CD4-positive, alpha-beta T cell treated with Interferon alpha-2 for 1 hour (primary cell): ENCODE measurements at places on chromosomes 11 and 22.

GRCh38 chr22:38953577-38954413 lies 3.6 kb upstream of the APOBEC3A start:
- peak; percentile 86 for DNase-seq

DNA sequence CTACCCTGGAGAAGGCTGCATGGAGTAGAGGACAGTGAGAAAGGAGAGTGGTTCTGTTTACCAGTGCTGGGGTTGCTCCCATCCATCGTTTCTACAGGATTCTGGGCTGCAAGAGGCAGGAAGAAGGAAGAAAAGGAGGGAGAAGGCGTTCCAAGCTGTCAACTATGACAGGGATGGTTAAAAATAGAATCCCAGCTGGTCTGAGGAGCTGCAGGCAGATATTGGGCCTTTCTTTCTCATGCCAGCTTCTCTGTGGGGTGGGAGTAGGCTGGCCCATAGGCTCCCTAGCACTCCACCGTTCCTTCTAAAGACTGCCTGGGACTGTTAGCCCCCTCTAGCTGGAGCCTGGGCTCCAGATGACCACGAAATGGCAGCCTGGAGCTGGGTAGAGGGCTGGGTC lies 13.6 kb downstream of the CCKBR start:
- no peak for DNase-seq

DNA sequence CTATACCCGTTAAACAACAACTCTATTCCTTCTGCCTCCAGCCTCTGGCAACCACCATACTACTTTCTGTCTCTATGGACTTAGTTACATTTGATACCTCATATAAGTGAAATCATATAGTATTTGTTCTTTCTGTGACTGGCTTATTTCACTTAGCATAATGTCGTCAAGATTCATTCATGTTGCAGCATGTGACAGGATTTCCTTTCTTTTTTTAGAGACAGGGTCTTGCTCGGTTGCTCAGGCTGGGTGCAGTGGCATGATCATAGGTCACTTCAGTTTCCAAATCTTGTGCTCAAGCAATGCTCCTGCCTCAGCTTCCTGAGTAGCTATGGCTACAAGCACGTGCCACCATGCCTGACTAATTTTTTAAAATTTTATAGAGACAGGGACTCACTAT lies 29.4 kb upstream of the SORL1 start:
- peak; percentile 37 for DNase-seq

DNA sequence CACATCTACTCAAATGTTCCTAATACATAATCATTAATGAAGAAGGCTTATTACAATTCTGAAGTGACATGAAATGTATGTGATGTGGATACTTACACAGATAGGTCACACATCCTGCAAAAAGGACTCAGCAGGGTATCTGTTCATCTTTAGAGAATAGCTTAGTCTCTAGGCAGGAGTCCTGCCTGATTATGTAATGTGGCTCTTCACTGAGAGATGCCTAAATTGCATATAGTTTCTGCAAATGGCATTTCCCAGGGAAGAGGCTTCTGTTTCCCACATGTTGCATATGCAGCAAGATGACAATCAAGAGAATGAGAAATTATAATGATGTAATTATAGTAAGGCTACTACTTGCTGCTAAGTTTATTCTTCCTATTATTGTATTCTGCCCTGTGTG lies 58.8 kb upstream of the SLC36A4 start:
- no peak for DNase-seq

- no peak for DNase-seq
These were observed 6.2 kb downstream of the HPS4 start for GRCh38 chr22:26477341-26477731.

DNA sequence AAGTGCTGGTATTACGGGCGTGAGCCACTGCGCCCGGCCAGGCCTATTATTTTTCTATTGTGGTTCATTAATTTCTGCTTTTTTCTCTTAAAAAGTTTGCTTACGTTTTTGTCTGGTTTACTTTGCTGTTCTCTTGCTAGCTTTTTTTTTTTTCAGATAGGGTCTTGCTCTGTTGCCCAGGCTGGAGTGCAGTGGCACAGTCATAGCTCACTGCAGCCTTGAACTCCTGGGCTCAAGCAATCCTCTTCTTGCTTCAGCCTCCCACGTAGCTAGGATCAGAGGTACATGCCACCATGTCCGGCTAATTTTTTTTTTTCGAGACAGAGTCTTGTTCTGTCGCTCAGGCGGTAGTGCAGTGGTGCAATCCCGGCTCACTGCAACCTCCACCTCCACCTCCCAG lies 18.7 kb downstream of the F2 start:
- no peak for DNase-seq

DNA sequence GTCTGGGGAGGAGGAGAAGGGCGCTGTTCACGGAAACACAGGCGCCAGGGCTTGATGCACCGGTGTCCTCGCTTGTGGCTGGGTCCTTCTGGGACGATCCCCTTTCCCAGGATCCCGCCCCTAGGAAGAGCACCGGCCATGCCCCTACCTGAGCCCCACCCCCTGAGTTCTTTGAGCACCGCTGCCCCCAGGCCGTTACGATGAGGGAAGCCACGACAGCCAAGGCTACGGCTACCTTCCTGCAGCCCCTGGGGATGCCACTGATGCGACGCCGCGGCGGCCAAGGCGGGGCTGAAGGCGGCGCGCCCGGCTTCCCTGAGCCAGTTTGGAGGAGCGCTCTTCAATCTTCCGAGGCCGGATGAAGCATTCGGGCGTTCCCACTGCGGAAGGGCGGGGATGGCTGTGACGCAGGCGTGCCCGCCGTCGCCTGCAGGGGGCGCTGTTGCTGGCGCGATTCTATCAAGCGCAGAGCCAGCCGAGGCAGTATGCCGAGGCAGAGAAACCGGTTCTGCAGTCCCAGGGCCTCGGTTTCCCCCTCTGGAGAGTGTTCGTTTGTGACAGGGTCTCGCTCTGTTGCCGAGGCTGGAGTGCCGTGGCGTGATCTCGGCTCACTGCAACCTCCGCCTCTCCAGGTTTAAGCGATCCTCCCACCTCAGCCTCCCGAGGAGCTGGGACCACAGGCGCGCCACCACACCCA lies 9.7 kb upstream of the NEFH start:
- DNase-seq = peak; percentile 47

DNA sequence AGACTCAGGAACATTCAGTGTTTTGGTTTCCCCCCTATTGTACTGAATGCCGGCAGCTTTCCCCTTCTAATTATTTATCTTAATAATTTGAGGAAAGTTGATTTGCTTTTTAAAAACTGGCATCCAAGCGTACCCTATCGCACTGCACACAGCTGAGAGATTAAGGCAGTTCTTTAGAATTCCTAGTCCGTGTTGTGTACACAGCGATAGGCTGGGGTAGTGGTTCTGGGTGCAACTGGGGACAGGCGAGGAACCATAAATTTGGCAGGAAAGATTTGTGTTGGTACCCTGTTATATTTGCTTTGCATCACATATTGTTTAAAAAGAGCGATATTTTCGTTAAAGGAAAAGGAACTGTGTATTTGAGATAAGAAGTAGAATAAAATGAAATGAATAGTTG lies 39.2 kb downstream of the PTPRJ start:
- DNase-seq = no peak

DNA sequence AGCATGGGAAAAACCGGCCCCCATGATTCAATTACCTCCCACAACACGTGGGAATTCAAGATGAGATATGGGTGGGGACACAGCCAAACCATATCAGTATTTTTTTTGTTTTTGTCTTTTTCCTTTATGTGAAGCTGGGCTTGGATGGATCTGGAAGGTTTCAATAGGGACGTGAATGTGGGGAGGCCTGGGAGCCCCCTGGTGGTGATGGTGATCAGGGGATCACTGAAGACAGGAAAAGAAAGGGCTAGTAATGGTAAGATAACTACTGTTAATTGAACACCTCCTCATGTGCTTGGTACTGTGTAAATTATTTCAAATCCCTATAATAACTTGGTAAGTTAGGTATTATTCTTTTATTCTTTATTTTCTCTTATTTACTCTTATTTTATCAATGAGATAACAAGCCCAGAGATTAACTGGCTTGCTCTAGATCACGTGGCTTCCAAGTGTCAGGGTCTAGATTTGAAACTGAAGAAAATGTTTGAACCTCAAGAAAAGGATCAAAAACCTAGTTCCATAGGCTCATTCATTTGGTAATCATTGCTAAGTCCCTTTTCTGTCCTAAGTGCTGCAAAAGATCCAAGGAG lies 364.2 kb downstream of the TENM4 start:
- peak; percentile 21 for DNase-seq

DNA sequence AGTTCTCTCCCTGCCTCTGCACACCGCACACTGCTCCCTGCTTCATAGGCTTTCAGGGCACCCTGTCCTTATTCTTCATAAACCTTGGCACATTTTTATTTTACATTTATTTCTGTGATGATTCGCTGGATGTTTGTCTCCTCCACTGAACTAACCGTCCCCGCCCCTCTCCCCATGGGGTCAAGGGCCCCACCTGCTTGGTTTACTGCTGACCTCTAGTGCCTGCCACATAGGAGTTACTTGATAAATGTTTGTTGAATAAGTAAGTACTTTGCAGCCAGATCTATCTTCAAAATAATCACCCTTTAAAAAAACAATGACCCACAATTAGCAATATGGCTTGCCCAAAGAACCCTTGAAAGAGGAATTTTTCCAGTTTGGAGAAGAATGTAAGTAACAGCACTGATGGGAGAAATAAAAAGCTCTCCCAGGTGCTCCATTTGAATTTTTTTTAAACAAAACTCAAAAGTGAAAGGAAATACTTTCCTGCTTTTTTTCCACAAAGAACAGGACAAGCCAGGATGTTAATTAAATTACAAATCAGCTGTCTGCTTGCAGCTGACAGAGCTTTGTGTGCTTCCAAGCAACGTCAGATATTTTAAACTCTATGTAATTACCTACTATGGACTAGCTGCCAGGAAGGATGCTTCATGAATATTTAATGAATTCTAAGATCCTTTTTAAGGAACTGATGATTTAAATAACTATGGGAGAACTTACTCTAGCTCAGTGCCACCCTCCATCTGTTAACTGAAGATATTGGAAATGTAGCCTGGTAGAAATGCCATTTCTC lies 1083.6 kb downstream of the DLG2 start:
- DNase-seq = no peak

DNA sequence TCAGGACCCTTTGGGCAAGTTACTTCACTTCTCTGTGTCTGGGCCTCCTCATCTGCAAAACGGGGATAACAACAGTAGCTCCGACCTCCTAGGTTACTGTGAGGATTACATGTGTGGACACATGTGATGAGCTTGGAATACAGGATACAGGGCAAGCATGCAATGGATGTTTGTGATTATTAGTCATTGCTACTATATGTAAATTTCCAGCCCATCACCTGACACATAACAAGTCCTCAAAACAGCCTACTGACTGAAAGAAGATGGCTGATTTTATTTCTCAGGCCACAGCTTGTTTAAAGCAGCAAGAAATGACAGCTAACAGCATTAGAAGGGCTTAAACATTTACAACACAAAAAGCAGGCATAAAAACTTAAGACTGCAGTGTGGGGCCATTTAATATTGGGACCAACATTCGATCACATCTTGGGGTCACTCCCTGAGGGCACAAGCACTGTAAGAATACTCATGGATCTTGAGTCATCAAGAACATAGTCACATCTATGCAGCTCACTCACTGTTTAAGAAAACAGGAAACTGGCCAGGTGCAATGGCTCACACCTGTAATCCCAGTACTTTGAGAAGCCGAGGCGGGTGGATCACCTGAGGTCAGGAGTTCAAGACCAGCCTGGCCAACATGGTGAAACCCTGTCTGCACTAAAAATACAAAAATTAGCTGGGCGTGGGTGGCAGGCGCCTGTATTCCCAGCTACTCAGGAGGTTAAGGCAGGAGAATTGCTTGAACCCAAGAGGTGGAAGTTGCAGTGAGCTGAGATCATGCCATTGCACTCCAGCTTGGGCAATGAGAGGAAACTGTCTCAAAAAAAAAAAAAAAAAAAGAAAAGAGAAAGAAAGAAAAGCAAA lies 49.5 kb downstream of the ABTB2 start:
- DNase-seq = no peak

DNA sequence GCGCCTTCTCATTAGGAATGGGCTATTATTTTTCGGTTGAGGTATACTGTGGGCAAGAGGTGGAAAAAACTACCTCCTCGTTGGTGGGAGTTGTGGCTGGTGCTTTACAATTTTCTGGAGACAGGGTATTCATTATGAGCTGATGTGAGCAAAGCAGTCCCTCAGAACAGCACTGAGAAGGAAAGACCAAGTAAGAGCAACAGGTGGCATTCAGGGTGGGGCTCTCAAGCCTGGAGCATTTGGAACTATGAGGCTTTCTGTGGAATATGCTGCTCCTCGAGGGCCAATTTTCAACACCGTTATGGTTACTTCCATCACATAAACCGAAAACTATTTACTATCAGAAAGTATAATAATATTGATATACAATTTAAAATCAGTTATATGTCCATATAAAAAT lies 3.7 kb downstream of the SNX19 start:
- DNase-seq = no peak

- DNase-seq = peak; percentile 60
These were observed at the start of gene KLHDC7B for GRCh38 chr22:50545522-50546325. KLHDC7B (plus strand) TSS chr22:50545899; CDS start chr22:50546244, 345 bp downstream.

DNA sequence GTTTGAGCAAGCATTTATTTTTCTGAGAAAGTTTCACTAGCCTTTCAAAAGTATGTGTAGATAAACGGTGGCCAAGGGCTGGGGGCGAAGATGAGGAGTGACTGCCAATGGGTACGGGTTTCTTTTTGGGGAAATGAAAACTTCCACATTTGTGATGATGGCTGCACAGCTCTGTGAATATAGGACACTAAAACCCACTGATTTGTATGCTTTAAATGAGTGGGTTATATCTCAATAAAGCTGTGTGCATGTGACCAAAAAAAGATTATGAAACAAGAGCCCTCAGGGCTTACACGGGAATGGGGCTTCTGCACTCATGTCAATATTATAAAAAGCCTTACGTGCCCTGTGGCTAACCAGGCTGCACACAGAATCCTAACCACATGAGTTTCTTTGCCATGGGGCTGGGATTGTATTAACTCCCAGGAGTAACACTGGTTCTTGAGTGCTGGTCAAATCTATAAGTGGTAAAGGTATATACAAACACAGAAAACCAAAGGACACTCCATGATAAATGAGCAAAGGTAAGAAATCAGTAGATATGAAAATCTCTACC lies 31.3 kb downstream of the ABCC8 start:
- no peak for DNase-seq

- no peak for DNase-seq
These were observed 371.2 kb downstream of the ETS1 start for GRCh38 chr11:128216198-128216597.

DNA sequence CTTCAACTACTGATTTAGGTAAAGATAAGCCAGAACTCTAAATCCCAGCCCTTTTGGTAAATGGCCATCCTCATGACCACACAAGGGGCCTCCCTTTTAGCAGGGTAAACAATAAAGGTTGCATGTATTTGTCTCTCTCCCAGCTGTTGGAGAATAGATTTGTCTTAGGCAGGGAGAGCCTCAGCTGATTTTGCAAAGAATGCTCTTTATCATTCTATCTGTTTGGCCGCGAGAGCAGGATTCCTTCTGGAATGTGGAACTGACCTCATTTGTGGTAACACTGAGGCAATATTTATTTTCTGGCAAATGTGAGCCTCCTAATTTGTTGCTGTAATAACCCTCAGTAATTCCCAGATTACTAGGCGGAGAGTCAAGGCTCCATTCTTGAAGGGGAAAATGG lies 15.3 kb downstream of the PTS start:
- DNase-seq = no peak

GRCh38 chr22:26416670-26417276 lies 12.3 kb upstream of the ASPHD2 start:
- DNase-seq = no peak

- peak; percentile 5 for DNase-seq
These were observed 74.6 kb upstream of the TEAD1 start for GRCh38 chr11:12599408-12600143.

GRCh38 chr11:119873761-119874421 lies 144.9 kb upstream of the NECTIN1 start:
- no peak for DNase-seq

- DNase-seq = peak; percentile 79
These were observed 16.2 kb downstream of the EIF4G2 start for GRCh38 chr11:10792385-10793068.

- no peak for DNase-seq
These were observed 39.8 kb downstream of the OR6Q1 start for GRCh38 chr11:58070585-58070984.
